Stimulated activated CD8-positive, alpha-beta memory T cell treated with anti-CD3 and anti-CD28 coated beads, Interleukin-15, amount 100 ng/mL, for 48 hours (primary cell): ENCODE measurements at places on chromosomes 4 and X.

- DNase-seq, result no peak
These were observed 11.3 kb downstream of the GC start for GRCh38 chr4:71772592-71772991.

- DNase-seq, result no peak
These were observed 736.5 kb upstream of the FTHL17 start for GRCh38 chrX:31808357-31808756.

- no peak for DNase-seq
These were observed 21.5 kb downstream of the CXCL8 start for GRCh38 chr4:73761856-73762255.

GRCh38 chrX:39049975-39050374, 248.7 kb downstream of the MID1IP1 start:
- DNase-seq, result no peak

DNA sequence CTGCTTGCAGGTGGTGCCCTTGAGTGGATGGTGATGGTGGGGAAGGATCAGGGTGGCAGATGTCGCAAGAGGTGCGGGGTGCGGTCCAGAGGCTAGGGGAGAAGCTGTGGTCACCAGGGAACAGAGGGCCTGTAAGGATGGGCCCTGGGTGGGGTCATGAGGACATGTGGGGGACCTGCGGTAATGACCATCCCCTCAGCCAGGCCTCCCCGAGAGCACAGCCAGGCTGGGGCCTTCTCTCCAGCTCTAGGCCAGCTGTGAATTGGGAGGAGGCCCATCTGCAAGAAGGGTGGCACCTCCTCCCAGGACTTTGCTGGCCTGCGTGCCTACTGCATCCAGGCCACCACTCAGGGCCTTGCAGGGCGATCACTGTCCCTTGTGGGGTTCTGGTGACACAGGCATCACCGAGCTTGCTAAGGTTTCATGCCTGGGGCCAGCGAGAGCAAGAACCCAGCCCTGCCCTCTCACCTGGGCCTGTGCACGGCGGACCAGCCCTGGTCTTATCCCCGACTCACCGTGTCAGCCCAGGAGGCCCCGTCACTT, 34.1 kb upstream of the MXD4 start:
- no peak for DNase-seq

DNA sequence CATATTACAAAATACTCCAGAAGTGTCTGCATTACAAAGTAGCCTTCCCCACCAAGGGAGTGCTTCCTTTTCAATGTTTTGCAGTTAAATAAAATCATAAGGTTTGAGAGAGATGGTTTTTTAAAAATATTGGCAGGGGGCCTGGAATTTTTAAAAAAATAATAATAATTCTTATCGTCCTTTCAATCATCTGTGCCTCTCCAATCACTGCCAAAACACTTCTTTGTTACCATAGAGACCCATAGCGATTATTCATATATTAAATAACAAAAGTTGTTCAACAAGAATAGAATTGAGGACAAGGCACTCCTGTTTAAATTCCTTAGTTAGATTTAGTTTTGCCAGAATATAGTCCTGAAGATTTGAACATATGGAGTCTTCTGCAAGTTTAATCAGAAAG, 203.1 kb downstream of the FAT4 start:
- no peak for DNase-seq

GRCh38 chr4:77012726-77013125, 63.1 kb downstream of the CCNI start:
- DNase-seq, result no peak

GRCh38 chr4:138311771-138312535, 69.8 kb upstream of the SLC7A11 start:
- DNase-seq, result no peak
